ENCODE measurements at places on chromosomes 12 and 14. TPM values are rescaled to one million over a fixed set of nuclear protein-coding genes. Genes with fewer than 3 reads are reported as not detected.

The MEG3 gene
- total RNA-seq = 1.2 TPM

The GON7 gene
- total RNA-seq = 10.1 TPM

The MYH6 gene
- total RNA-seq = not detected

- H3K4me3 ChIP-seq = no peak overlapping the region
- DNase-seq = no peak
- H3K27me3 ChIP-seq = no peaks in the 10 kb centered on the region
- no peaks in the 10 kb centered on the region for H3K36me3 ChIP-seq
- H3K4me1 ChIP-seq = no peaks in the 10 kb centered on the region
- H3K27ac ChIP-seq = no peak overlapping the region
These were observed 44.8 kb downstream of the BCL2L14 start for GRCh38 chr12:12115514-12115913.

- H3K27ac ChIP-seq = no peak overlapping the region
- DNase-seq = no peak
- no peaks in the 10 kb centered on the region for H3K27me3 ChIP-seq
- no peaks in the 10 kb centered on the region for H3K36me3 ChIP-seq
- no peaks in the 10 kb centered on the region for H3K4me1 ChIP-seq
- no peak overlapping the region for H3K4me3 ChIP-seq
These were observed 374.8 kb downstream of the RMST start for GRCh38 chr12:97837401-97837800.

- no peaks in the 10 kb centered on the region for H3K36me3 ChIP-seq
- H3K4me3 ChIP-seq = no peak overlapping the region
- no peak for DNase-seq
- no peaks in the 10 kb centered on the region for H3K27me3 ChIP-seq
- H3K27ac ChIP-seq = no peak overlapping the region
- H3K4me1 ChIP-seq = no peaks in the 10 kb centered on the region
These were observed 136.8 kb upstream of the PTPRB start for GRCh38 chr12:70774055-70774454.

- no peak overlapping the region for H3K27ac ChIP-seq
- H3K36me3 ChIP-seq = no peaks in the 10 kb centered on the region
- no peaks in the 10 kb centered on the region for H3K4me1 ChIP-seq
- DNase-seq = no peak
- no peaks in the 10 kb centered on the region for H3K27me3 ChIP-seq
These were observed 112.1 kb upstream of the NPAS3 start for GRCh38 chr14:32826404-32827082.

- H3K4me1 ChIP-seq = no peaks in the 10 kb centered on the region
- no peak for DNase-seq
- no peak overlapping the region for H3K4me3 ChIP-seq
- H3K36me3 ChIP-seq = no peaks in the 10 kb centered on the region
- H3K27me3 ChIP-seq = no peaks in the 10 kb centered on the region
These were observed 59.1 kb downstream of the DCAF5 start for GRCh38 chr14:69093631-69094421.

DNA sequence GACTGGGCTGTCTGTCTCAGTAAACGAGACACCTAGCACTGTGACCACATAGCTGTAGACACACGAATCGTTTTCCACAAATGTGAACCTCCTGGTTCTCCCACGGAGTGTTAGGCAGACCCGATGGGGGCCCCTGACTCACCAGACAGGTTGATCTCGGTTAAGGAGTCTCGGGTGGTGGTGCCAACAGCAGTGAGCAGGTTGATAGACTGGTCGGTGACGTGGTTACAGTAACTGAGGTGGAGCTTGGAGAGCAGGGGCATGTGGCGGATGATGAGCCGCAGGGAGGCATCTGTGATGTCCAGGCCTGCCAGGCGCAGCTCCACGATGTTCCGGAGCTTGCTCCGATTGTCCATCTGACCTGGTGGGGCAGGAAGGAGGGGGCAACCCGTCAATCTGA is 39.8 kb downstream of the RNF34 start:
- H3K4me1 ChIP-seq = peaks cover 21% of the 10 kb centered on the region
- DNase-seq = no peak
- H3K36me3 ChIP-seq = peaks cover 25% of the 10 kb centered on the region
- H3K27ac ChIP-seq = no peak overlapping the region

All from esophagus squamous epithelium (tissue), 5 donors.